ENCODE measurements at places on chromosomes 2 and 18.

- no peak for DNase-seq
Measured at GRCh38 chr2:26578581-26578980, 62.6 kb downstream of the CIB4 start.

DNA sequence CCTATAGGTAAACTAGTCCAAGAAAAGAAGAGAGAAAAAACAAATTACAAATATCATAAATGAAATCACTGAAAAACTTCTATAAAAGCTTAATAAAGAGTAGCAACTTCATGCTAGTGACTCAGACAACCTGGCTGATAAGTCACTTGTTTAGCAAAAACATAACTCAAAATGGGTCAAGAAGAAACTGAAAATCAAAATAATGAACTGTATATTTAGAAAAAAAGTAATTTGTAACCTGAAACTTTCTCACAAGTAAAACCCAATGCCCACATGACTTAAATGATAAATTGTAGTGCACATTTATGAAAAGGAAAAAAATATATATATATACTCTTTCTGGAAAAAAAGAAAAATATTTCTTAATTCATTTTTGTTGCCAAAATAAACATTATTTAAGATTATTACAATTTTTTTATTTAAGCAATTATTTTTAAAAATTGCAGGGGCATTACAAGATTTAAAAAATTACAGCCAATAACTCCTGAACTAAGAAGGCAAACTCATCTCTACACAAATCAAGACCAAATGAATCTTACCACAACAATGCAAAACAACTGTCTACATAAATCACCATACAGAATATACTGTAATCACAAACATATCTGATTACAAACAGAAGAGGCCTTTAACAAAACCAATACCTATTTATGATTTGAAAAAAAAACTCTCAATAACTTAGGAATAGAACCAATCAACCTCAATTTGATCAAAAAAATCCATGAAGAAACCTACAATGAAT is 406.3 kb downstream of the CDH7 start:
- no peak for DNase-seq

DNA sequence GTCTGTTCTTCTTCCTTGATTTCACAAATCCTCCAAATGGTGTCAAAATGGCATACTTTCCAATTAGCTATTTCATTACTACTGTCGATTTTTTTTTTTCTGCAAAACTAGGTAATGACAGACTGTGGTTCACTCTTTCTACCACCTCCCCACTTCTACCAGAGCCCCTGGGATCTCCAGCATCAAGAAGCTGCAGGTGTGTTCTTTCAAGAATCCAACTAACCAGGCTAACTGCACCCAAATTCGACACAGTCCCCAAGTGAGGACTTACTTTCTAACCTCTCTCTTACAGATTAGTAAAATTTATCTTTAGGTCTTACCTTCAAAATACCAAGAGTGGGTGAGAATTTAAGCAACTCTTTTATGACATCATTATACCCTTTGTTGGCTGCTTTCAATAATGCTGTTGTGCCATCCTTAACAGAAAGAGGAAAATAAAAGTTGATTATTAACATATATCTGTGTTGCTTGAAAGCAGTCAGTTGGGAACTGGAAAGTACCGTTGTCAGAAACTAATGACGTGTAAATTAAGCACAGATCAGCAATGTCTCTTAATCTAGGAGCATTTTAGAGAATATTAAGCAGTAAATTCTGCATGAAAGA is 31.2 kb upstream of the NPC1 start:
- no peak for DNase-seq

DNA sequence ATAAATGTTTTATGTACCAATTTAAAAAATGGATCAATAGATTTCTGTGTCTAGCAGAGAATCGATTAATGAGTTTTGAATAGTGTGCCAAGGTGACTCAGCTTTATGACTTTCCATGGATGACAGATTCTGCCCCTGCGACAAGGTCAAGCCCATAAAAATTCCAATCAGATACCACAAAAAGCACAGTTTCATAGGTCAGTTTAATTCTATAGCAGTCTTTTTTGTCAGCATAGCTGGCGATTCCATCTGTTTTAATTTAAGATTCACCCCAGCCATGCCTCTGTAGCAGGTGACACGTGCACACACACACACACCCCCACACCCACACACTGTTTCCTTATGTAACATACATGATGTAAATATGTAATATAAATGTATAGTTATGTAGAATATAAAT is 28.9 kb downstream of the RAB31 start:
- no peak for DNase-seq

GRCh38 chr2:236714080-236714479 is 144.5 kb downstream of the ACKR3 start:
- DNase-seq, result no peak

DNA sequence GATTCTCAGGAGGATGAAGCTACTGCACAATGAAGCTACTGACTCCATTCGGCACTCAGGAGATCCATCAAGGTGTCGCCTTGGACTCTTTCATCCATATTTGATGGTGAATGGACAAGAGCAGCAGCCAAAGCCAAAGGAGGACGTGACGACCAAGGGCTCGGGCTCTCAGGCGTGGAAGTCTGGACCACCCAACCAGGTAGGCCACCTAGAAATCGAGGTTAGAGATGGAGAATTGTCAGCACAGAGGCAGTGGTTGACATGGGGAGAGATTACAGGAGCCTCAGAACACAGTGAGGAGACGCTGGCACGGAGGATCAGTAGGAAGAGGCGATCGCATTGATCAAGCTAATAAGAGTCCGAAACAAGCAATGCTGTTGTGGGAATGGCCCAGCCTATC is 240.5 kb upstream of the ID2 start:
- no peak for DNase-seq

GRCh38 chr2:240319855-240320203 is 115.6 kb upstream of the GPC1 start:
- DNase-seq, result no peak

- DNase-seq, result peak; percentile 13
Measured at GRCh38 chr2:137838255-137839092, 125.8 kb upstream of the HNMT start.

GRCh38 chr2:108627911-108628567 is 91.2 kb upstream of the RANBP2 start:
- DNase-seq, result no peak

DNA sequence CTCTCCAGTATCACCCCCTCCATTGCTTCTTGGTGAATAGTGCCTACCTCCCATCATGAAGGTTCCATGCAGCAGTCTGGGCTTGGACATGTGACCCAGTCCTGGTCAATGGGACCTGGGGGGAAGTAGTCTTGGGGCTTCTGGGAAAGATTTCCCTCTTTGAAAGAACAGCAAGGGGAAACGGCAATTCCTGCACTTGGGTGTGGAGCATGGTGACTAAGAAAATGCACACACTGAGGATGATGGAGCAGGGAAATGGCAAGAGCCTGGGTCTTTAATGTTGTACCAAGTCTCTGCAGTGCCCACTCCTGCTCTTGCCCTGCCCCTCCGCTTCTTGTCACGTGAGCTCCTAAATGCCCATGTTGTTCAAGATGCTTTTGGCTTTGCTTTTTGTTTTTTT is 131.4 kb upstream of the SIX2 start:
- no peak for DNase-seq

DNA sequence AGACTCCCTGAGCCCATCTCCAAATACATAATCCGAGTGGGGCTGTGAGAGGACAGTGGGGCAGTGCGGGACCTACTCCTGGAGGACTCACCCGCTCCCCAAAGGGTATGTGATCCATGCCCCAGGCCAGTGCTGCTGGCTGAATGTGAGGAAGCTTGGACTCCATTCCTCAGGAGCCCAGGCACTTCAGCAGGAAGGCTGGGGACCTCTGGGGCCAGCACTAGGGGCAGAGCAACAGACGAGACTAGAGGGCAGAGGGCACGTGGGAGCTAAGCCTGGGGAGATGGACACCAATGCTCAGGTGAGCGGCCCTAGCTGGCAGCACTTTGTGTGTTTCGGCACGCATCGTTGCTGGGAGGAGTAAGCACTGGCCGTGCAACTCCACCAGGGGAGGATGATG is 84.9 kb downstream of the MALT1 start:
- no peak for DNase-seq

- DNase-seq, result no peak
Measured at GRCh38 chr18:10188971-10189810, 265.2 kb upstream of the APCDD1 start.

DNA sequence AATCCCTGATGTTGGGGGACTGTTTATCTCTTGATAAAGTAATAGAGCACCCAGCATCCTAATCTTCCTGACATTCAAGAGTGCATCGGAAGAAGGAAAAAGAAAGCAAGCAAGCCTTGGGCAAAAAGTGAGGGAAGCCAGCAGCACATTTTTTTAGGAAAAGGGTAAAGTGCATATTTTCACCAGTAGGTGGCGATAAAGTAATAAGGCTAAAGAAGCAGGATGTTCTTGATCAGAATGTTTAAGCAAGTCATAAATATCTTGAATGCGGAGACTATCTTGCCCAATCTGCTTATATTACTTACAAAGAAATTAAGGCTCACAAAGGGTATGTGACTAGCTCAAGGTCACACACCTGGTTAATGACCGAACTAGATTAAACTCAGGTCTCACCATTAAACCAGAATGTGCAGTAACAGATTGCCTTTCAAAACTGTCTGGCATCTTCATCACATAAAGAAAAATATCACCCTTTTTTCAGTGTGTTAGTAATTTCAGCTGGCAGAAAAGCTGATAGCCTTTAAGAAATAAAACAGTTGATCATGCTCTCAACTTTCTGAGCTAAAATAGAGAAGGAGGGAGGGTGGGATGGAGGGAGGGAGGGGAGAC is 83.8 kb downstream of the VIT start:
- DNase-seq, result peak; percentile 28

DNA sequence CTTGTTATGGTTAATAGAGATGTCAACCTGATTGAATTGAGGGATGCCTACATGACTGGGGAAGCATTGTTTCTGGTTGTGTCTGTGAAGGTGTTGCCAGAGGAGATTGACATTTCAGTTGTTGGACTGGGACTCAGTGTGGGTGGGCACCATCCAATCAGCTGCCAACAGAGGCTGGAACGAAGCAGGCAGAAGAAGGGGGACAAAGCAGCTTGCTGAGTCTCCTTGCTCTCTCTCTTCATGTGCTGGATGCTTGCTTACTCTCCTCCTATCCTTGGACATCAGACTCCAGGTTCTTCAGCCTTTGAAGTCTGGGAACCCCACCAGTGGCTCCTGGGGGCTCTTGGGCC is 22.2 kb upstream of the SMAD4 start:
- no peak for DNase-seq

DNA sequence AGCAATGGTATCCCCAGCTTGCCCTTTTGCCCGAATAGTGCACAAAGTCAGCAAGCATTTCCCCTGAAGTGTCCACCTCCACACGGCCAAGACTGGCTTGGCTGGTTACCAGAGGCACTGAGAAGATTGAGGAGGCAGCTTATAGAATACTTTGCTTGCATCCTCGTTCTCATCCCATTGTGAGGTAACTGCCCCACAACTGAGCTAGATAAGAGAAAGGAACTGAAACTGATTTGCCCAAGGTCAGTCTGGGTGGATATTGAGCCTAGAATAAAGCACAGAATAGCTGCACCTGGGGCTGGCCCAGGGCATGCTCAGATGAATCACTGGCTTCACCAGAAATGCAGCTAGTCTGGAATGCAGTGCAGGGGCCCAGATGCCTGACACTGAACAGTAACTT is 32.7 kb upstream of the MAP4K3 start:
- DNase-seq, result no peak

DNA sequence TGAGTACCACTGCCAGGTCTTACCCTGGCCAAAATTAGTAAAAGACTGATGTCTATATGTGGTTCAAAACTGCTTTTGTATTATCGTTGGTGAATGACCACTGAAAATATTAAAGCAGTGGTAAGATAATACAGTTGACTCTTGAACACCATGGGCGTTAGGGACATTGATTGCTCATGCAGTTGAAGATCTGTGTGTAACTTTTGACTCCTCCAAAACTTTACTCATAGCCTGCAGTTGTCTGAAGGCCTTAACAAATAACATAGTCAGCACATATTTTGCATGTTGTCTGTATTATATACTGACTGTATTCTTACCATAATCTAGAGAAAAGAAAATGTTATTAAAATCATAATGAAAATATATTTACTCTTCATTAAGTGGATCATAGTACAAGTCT is 5.8 kb upstream of the ANKRD12 start:
- DNase-seq, result no peak

GRCh38 chr2:120830096-120830830 is 94.6 kb downstream of the GLI2 start:
- no peak for DNase-seq

DNA sequence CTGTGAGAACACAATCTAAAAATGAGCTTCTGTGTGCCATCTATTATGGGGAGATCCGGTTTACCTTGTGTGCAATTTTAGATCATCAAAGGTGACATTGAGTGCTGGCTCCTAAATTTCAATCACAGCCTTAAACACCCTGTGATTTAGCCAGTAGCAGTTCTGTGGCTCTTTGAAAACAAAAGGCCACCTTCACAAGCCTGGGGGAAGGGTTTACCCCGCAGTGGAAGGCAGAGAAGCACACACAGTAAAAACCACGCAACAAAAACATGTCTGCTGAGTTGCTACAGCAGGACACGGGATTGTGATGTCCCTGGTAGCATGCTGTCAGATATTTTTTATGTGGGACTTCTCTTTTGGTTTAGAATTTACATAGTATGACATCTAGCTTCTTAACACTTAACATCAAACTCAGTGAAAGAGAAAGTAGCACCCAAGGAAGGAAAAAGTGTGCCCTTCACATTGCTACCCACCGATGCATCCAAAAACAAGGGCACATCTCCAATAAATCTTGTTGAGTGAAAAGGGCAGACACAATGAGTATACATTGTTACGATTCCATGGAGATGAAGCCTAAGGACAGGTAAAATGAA is 56.1 kb upstream of the RNF152 start:
- DNase-seq, result no peak

DNA sequence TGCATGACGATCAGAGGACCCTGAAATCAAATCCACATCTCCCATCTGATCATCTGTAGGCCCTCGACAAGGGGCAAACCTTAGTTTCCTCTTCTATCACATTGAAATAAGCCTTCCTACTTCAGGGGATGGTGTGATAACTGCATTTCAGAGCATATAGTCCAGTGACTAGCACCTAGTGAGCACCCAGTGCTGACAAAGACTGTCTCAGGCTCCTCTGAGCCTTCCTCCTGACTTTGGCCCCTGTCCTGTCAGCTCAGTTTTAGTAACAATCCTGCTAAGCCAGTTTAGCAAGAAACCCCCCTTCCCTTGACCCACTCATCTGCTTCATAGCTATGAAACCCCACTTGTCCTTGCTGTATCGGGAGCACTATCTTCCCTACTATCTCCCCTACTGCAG is 304.0 kb downstream of the ALK start:
- DNase-seq, result no peak
